Endothelial cell of coronary artery (primary cell): ENCODE measurements at places on chromosomes 5 and 9. TPM values are rescaled to one million over a fixed set of nuclear protein-coding genes. Genes with fewer than 3 reads are reported as not detected.

The PTGER4 gene
- 36.8 and 39.5 TPM in 2 replicates for total RNA-seq

The IFNB1 gene
- not detected in 2 replicates for total RNA-seq

The HRCT1 gene
- 0.56 and 3.7 TPM in 2 replicates for total RNA-seq

The RIOK2 gene
- 21.7 and 26.6 TPM in 2 replicates for total RNA-seq

The TRMO gene
- total RNA-seq, result 10.7 and 12.0 TPM in 2 replicates

The AHRR gene
- total RNA-seq, result 6.1 and 9.4 TPM in 2 replicates

The ST8SIA4 gene
- 1.1 and 8.0 TPM in 2 replicates for total RNA-seq
